Breast epithelium (tissue), 4 donors: ENCODE measurements at places on chromosomes 4 and X. TPM values are rescaled to one million over a fixed set of nuclear protein-coding genes. Genes with fewer than 3 reads are reported as not detected.

The NRK gene
- 0.16 TPM for total RNA-seq

The ATP1B4 gene
- not detected for total RNA-seq

The TCP11X2 gene
- total RNA-seq: not detected

The RBM46 gene
- total RNA-seq: 0.29 TPM

The XAGE3 gene
- total RNA-seq: not detected

The TMPRSS11A gene
- total RNA-seq: not detected

The GC gene
- total RNA-seq: not detected

The F9 gene
- not detected for total RNA-seq

DNA sequence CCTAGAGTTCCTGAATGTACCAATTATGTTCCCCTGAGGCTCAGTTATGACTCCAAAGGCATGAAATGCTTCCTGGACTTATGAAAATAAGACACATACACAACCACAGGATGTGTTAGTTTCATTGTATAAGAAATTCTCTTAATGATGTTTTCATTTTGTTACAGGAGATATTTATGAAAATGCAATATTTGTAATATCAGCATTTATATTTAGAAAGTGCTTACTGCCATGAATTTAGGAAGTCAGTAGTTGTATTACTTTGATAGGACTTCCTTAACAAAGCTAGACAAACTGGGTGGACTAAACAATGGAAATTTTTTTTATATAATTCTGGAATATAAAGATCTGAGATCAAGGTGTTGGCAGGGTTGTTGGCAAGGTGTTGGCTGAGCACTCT, 572.1 kb upstream of the IGFBP7 start:
- H3K4me3 ChIP-seq: no peak overlapping the region
- H3K27ac ChIP-seq: no peak overlapping the region
- no peaks in the 10 kb centered on the region for H3K27me3 ChIP-seq

GRCh38 chr4:147542229-147542990, 61.5 kb downstream of the EDNRA start:
- peak overlapping the region; percentile 71 for H3K27ac ChIP-seq
- H3K4me1 ChIP-seq: no peaks in the 10 kb centered on the region
- H3K4me3 ChIP-seq: no peak overlapping the region
- DNase-seq: no peak
- H3K36me3 ChIP-seq: no peaks in the 10 kb centered on the region
- no peaks in the 10 kb centered on the region for H3K27me3 ChIP-seq

- H3K4me3 ChIP-seq: no peak overlapping the region
- DNase-seq: no peak
- no peaks in the 10 kb centered on the region for H3K27me3 ChIP-seq
- H3K36me3 ChIP-seq: no peaks in the 10 kb centered on the region
- H3K4me1 ChIP-seq: no peaks in the 10 kb centered on the region
Observed at GRCh38 chrX:119228512-119229252, 7.4 kb upstream of the PGRMC1 start.

DNA sequence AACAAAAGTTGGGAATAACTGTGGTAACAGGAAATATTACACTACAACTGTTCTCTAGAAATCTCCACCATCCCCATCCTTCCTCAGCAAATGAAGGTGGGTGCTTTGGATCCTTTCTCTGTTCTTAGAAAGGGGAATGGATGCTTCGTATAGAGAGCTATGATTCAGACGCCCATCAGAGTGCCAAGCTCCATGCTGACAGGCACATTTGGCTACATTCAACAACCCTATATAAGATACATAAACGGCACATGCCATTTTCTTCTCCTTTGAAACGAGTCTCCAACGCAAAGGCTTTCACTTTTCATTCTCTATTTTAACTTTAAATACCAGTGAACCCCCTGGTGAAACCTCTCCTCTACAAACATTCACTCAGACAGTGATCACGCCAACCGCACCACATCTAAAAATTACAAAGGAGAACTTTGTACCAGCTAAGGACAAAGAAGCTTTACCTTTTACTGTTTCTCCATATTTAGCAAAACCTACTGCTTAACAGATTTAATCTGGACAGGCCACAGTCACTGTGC, 172.5 kb downstream of the TSPAN5 start:
- H3K4me3 ChIP-seq: no peak overlapping the region
- H3K4me1 ChIP-seq: no peaks in the 10 kb centered on the region
- no peak for DNase-seq
- H3K27ac ChIP-seq: no peak overlapping the region
- H3K27me3 ChIP-seq: no peaks in the 10 kb centered on the region

- H3K4me3 ChIP-seq: no peak overlapping the region
- DNase-seq: no peak
- no peaks in the 10 kb centered on the region for H3K36me3 ChIP-seq
- no peak overlapping the region for H3K27ac ChIP-seq
Observed at GRCh38 chr4:5963611-5964010, 54.6 kb downstream of the C4orf50 start.

- DNase-seq: no peak
- no peaks in the 10 kb centered on the region for H3K27me3 ChIP-seq
- no peaks in the 10 kb centered on the region for H3K36me3 ChIP-seq
- H3K27ac ChIP-seq: no peak overlapping the region
- no peak overlapping the region for H3K4me3 ChIP-seq
- H3K4me1 ChIP-seq: no peaks in the 10 kb centered on the region
Observed at GRCh38 chr4:40910706-40911105, 161.0 kb downstream of the NSUN7 start.

DNA sequence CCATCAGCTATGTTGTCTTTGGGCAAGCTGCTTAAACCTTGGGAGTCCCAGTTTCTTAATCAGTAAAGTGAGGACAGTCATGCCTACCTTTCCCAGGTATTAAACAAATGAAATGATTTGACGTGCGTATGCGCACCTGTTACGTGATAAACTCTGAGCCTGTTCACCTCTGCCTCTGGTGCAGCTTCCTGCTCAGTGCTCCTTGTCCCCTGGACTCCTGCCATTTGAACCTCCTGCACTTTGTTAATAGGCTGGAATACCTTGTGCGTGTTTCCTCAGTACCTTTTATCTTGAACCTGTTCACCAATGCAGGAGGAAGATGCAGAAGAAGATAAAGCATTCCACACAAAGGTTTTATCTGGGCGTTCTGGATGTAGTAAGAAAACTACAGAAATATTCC, 211.9 kb downstream of the CEP135 start:
- no peak overlapping the region for H3K4me3 ChIP-seq
- DNase-seq: no peak
- H3K27me3 ChIP-seq: no peaks in the 10 kb centered on the region
- H3K4me1 ChIP-seq: no peaks in the 10 kb centered on the region

GRCh38 chr4:146495269-146495668, 26.5 kb downstream of the SLC10A7 start:
- H3K27ac ChIP-seq: no peak overlapping the region
- DNase-seq: no peak
- H3K4me3 ChIP-seq: no peak overlapping the region
- no peaks in the 10 kb centered on the region for H3K36me3 ChIP-seq

DNA sequence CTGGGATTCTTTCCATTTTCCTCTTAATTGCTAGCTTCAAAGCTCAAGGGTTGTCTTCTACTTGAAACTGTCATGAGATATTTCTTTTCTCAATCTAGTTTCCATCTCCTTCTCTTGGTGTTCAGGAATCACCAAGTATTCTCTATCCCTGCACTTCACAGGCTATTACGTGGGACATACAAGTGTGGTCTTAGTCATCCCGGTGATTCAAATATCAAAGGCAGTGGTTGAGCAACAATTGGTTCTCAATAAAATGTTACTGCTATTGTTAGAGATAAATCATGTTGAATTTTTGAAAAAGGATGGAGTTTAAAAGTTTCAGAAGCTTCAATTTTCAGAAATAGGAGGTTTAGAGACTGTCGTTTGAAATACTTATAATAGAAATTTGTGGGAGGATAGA, 812.9 kb downstream of the FSTL5 start:
- H3K36me3 ChIP-seq: no peaks in the 10 kb centered on the region
- H3K27me3 ChIP-seq: no peaks in the 10 kb centered on the region
- DNase-seq: no peak
- H3K4me3 ChIP-seq: no peak overlapping the region

- H3K27ac ChIP-seq: no peak overlapping the region
- DNase-seq: no peak
- no peaks in the 10 kb centered on the region for H3K27me3 ChIP-seq
- no peak overlapping the region for H3K4me3 ChIP-seq
Observed at GRCh38 chr4:16745887-16746286, 152.6 kb downstream of the LDB2 start.

- no peak overlapping the region for H3K27ac ChIP-seq
- no peaks in the 10 kb centered on the region for H3K36me3 ChIP-seq
- no peak for DNase-seq
- peaks cover 45% of the 10 kb centered on the region for H3K27me3 ChIP-seq
Observed at GRCh38 chrX:70092247-70092646, 30.0 kb downstream of the OTUD6A start.

DNA sequence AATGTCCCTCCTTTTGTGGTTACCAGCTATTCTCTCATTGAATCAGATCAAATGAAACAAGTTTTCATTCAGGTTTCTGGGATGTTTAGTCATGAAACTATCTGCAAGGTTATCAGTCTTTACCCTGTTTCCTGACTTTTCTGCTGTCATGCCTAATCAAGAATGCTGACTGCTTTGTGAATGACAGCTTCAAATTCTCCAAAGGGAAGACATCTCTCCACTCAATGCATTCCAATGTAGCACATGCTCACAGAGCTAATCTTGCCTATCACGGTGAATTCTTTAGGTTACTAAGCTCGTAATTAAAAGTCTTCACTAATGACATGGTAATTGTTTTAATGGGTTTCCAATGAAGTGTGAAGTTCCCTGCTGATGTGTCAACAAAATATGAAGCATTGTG, 1068.5 kb downstream of the PCDH7 start:
- no peaks in the 10 kb centered on the region for H3K4me1 ChIP-seq
- H3K27ac ChIP-seq: no peak overlapping the region
- no peaks in the 10 kb centered on the region for H3K27me3 ChIP-seq
- no peak for DNase-seq
- H3K36me3 ChIP-seq: no peaks in the 10 kb centered on the region

GRCh38 chr4:8688908-8689445, 96.4 kb downstream of the CPZ start:
- no peaks in the 10 kb centered on the region for H3K4me1 ChIP-seq
- no peaks in the 10 kb centered on the region for H3K36me3 ChIP-seq
- peaks cover 46% of the 10 kb centered on the region for H3K27me3 ChIP-seq
- H3K4me3 ChIP-seq: no peak overlapping the region
- no peak for DNase-seq

DNA sequence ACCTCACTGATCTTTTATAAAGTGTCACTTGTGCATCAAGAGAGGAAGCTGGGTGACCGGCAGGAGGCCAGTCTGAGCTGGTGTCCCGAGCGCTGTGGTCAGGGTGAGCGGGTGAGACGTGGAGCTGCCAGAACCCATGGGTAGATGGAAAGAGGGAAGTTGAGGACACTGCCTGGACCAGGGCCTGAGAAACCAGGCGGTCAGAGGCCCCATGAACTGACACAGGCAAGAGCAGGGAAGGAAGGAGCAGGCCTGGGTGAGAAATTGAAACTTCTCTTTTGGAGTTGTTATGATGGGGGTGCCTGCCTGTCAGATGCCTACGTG, 192.6 kb downstream of the AFAP1 start:
- H3K27me3 ChIP-seq: no peaks in the 10 kb centered on the region
- H3K4me3 ChIP-seq: no peak overlapping the region
- H3K36me3 ChIP-seq: no peaks in the 10 kb centered on the region
- no peak overlapping the region for H3K27ac ChIP-seq

DNA sequence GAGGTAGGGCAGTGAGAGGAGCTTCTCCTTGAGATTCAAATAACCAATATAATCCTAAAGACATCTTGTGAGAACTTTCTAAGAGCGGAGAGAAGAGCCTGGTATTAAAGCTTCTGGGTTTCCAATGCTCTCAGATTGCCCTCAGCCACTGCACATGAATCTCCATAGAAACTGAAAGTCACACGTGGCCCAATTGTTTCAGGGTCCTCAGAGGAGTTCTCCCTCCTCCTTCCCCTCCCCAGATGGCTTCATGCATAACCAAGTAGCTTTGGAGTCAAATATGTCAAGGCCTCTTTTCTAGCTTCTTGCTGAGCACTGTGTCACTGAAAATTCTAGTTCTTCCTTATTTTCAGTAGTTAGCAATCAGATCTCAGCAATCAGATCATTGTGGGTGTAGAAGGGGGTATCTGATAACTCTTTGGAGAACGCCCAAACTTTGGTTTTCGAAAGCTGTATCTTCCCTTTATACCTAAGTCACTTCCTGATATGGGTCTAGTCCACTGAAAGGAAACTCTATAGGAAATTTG, 2.2 kb downstream of the BTK start:
- no peaks in the 10 kb centered on the region for H3K27me3 ChIP-seq
- DNase-seq: no peak
- H3K4me1 ChIP-seq: no peaks in the 10 kb centered on the region
- H3K36me3 ChIP-seq: no peaks in the 10 kb centered on the region

GRCh38 chr4:31114816-31115215, 394.6 kb downstream of the PCDH7 start:
- no peak for DNase-seq
- no peaks in the 10 kb centered on the region for H3K4me1 ChIP-seq
- H3K4me3 ChIP-seq: no peak overlapping the region
- no peaks in the 10 kb centered on the region for H3K36me3 ChIP-seq
- H3K27ac ChIP-seq: no peak overlapping the region
